ENCODE measurements at places on chromosomes 5 and 9. TPM values are rescaled to one million over a fixed set of nuclear protein-coding genes. Genes with fewer than 3 reads are reported as not detected.

NUTM2G gene
- total RNA-seq = not detected

DNA sequence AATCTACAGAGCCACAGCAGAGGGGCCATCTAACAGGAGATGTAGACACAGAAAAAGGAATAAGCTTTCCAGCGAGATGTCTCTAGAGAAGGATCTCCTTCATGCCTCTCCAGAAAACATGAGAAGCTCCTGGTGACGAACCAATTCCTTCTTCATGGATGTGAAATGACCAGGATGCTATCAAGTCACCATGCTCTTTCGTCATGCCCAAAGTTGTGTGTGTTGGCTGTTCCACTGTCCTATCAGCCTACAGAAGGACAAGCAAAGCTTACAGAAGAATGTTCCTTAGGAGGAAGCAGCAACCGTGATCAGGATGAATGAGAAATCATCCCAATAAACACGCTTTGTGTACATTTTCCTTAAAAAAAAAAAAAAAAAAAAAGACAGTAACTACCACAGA is 54.4 kb downstream of the ALDH7A1 start:
- no peaks in the 10 kb centered on the region for H3K4me1 ChIP-seq
- no peak overlapping the region for H3K4me3 ChIP-seq
- no peak for DNase-seq
- no peaks in the 10 kb centered on the region for H3K36me3 ChIP-seq
- no peak overlapping the region for H3K27ac ChIP-seq

SLC1A3 gene
- total RNA-seq = not detected

PCDHAC1 gene
- not detected for total RNA-seq

- H3K27me3 ChIP-seq = no peaks in the 10 kb centered on the region
- no peak overlapping the region for H3K4me3 ChIP-seq
- H3K36me3 ChIP-seq = no peaks in the 10 kb centered on the region
Observed at GRCh38 chr5:16552666-16553343, 64.0 kb downstream of the RETREG1 start.

GRCh38 chr5:35359859-35360258 is 129.6 kb upstream of the PRLR start:
- no peak overlapping the region for H3K4me3 ChIP-seq
- no peak overlapping the region for H3K27ac ChIP-seq
- DNase-seq = no peak
- H3K4me1 ChIP-seq = no peaks in the 10 kb centered on the region

GRCh38 chr9:26301659-26302058 is 590.9 kb downstream of the CAAP1 start:
- no peak overlapping the region for H3K27ac ChIP-seq
- DNase-seq = no peak
- no peaks in the 10 kb centered on the region for H3K27me3 ChIP-seq
- no peaks in the 10 kb centered on the region for H3K4me1 ChIP-seq
